Osteoblast (primary cell): ENCODE measurements at places on chromosomes 4 and X. TPM values are rescaled to one million over a fixed set of nuclear protein-coding genes. Genes with fewer than 3 reads are reported as not detected.

DNA sequence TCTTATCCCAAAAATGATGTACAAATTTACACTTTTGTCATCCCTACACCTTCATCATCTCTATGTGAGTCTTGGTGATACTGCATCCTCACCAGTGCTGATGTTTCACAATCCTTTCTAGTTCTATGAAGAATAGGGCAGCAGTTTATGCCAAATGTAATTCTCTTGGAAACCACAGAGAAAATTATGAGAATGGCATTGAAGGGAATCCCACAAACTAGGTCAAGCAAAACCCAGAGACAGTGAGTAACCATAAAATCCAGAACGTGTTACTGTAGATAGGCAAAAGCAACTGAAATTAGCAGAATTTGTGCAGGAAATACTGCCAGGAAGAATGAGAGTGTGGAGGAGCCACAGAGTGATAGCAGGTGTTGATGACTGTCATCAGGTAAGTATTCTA lies 24.5 kb downstream of the IL15 start:
- H3K36me3 ChIP-seq: no peaks in the 10 kb centered on the region
- H3K4me1 ChIP-seq: no peaks in the 10 kb centered on the region
- DNase-seq: peak; percentile 45
- no peaks in the 10 kb centered on the region for H3K27me3 ChIP-seq

DNA sequence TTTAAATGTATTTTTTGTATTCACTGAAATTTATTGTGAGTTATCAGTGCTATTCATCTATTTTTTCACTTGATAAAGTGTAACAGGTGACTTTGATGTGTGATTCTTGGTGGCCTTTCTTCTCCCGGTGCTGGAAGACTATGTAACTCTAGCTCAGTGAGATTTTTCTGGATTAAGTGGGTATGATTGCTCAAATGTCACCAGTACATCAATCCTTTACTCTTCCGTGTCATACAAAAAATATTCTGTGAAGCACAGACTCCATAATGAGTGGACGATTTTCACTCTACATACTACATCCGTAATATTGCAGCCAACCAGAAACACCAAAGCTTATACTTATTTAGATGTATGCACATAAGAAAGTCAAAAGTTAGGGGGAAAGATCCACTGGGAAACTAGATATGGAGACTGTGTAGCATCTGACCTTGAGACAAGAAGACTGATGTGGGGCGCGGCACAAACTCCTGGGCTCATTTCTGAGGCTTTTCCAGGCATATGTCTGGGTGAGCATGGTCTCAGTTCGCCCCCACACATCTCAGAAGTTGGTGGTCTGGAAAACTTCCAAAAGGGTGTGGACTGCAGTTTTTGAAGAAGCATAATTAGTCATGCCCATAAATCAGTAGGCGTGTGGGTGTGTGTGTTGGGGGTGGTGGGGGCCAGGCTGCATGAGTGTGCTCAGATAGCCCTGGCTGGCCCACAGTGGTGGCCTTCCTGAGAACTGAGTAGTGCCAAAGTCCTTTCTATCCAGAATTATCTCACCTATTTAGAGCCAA lies 53.9 kb upstream of the TENM3 start:
- peak overlapping the region; percentile 65 for H3K27ac ChIP-seq
- DNase-seq: no peak
- H3K36me3 ChIP-seq: no peaks in the 10 kb centered on the region
- H3K27me3 ChIP-seq: no peaks in the 10 kb centered on the region
- H3K4me3 ChIP-seq: peak overlapping the region; percentile 6

GRCh38 chrX:102008901-102009300 lies 77.1 kb upstream of the ZMAT1 start:
- no peak for DNase-seq
- H3K36me3 ChIP-seq: no peaks in the 10 kb centered on the region
- H3K4me1 ChIP-seq: no peaks in the 10 kb centered on the region
- H3K27ac ChIP-seq: no peak overlapping the region

- H3K4me3 ChIP-seq: no peak overlapping the region
- H3K27ac ChIP-seq: no peak overlapping the region
- no peaks in the 10 kb centered on the region for H3K27me3 ChIP-seq
These were observed 537.8 kb upstream of the BOD1L1 start for GRCh38 chr4:14165222-14165920.

DNA sequence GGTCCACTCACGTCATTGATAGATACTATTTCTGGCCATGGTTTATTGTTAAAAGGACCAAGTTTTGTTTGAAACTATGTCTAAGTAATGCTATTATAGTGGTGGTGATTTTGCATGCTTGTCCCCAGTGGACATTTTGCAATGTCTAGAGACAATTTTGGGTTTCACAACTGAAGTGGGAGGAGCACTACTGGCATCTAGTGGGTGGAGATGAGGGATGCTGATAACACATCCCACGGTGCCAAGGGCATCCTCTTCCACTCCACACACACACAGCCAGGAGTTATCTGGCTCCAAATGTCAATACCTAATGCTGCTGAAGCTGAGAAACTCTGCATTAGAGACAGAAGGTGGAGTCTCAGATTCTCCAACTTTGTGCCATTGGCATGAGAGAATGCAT lies 131.2 kb downstream of the FRMPD4 start:
- H3K27ac ChIP-seq: no peak overlapping the region
- H3K27me3 ChIP-seq: no peaks in the 10 kb centered on the region

GRCh38 chr4:87465739-87466366 lies 43.5 kb downstream of the NUDT9 start:
- H3K27ac ChIP-seq: no peak overlapping the region
- H3K36me3 ChIP-seq: no peaks in the 10 kb centered on the region
- peak; percentile 15 for DNase-seq
- H3K4me1 ChIP-seq: no peaks in the 10 kb centered on the region

The RTL3 gene
- under 0.01 TPM in 1 of 2 replicates, not detected in the other for total RNA-seq

DNA sequence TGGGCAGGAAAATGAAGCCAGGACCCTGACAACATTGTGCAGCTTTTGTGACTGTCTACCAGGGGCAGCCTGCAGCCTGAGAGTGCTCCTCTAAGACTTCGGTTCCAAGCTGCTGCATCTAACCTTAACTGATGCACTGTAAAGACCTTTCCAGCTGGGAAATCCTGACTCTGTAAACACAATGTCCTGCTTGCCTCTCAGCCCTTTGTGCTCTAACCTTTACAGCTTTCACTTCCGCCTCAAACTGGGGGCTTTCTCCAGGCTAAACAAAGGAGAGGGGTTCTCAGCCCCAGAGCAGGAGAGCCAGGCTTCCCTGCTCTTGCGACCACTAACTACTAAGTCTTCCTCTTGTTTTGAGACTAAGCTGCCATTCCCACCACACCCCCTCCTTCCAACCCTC lies 19.3 kb upstream of the RASL11B start:
- DNase-seq: no peak
- H3K36me3 ChIP-seq: no peaks in the 10 kb centered on the region
- peaks cover 6% of the 10 kb centered on the region for H3K4me1 ChIP-seq
- H3K4me3 ChIP-seq: no peak overlapping the region
- H3K27ac ChIP-seq: no peak overlapping the region

The PACRGL gene
- total RNA-seq: 26.8 and 27.5 TPM in 2 replicates

DNA sequence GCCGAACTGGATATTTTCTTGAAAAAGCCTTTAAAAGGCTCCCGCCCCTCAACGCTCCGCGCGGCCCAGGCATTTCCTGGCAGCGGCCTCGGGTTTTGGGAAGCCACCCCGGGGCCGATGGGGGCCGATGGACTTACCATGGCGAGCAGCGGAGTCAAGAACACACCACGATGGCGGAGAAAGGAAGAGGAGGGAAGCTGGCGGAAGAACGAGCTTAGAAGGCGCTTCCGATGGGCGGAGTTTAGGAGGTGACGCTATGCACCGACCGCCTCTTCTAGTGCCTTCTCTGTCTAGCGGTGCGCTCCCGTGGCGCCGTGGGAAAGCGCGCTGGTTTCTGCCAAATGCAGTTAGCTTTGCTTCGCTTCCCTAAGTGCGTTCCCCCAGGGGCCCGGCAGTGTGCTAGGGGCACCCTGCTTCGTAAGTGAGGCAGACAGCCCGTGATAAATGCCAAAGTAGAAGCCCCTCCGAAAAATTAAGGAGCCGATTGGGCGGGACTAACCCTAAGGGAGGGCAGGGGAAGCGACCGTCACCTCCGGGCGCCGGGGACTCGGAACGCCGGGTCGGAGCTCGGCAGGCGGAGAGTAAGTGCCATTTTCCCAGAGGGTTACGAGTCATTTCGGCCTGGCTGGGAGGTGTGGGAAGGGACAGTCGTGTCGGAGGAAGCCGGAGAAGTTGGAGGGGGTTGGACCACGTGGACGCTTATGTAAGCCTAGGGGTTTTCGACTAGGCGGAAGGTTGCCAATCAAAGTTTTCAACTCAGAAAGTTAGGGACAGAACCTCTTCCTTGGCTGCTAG lies at the start of gene RPL39:
TSS of gene RPL39 (minus strand) at position 194 of the 795 bp plus-strand sequence. CDS start at position 140, 54 bp downstream.
- H3K27ac ChIP-seq: peak within 1 kb of the TSS; percentile 88
- H3K36me3 ChIP-seq: peaks cover 23% of the 10 kb centered on the region
- peak within 1 kb of the TSS; percentile 90 for H3K4me3 ChIP-seq
- no peaks in the 10 kb centered on the region for H3K27me3 ChIP-seq
- peaks cover 12% of the 10 kb centered on the region for H3K4me1 ChIP-seq

DNA sequence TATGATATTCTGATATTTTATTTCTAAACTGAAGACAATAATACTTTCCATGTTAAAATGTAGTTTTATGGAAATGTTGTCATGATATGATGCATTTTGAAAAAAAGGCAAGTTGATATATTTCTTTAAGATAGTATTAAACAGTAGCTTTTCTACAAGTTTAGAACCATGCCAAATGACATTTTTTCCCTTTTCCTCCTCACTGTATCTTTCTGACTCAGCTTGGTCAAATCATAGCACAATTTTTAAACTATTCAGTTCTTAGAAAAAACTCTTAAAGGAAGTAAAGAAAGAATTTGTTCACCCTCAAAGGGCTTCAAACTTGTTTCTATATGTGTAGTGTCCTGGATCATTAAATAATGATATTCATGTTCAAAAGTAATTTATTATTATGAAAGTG lies 46.0 kb upstream of the GUCY1A1 start:
- no peaks in the 10 kb centered on the region for H3K36me3 ChIP-seq
- no peak overlapping the region for H3K27ac ChIP-seq
- H3K4me3 ChIP-seq: no peak overlapping the region
- DNase-seq: no peak
- no peaks in the 10 kb centered on the region for H3K4me1 ChIP-seq

- no peaks in the 10 kb centered on the region for H3K4me1 ChIP-seq
- H3K27me3 ChIP-seq: no peaks in the 10 kb centered on the region
- H3K27ac ChIP-seq: no peak overlapping the region
- no peak overlapping the region for H3K4me3 ChIP-seq
These were observed 1900.0 kb downstream of the C4orf33 start for GRCh38 chr4:130995988-130996387.

DNA sequence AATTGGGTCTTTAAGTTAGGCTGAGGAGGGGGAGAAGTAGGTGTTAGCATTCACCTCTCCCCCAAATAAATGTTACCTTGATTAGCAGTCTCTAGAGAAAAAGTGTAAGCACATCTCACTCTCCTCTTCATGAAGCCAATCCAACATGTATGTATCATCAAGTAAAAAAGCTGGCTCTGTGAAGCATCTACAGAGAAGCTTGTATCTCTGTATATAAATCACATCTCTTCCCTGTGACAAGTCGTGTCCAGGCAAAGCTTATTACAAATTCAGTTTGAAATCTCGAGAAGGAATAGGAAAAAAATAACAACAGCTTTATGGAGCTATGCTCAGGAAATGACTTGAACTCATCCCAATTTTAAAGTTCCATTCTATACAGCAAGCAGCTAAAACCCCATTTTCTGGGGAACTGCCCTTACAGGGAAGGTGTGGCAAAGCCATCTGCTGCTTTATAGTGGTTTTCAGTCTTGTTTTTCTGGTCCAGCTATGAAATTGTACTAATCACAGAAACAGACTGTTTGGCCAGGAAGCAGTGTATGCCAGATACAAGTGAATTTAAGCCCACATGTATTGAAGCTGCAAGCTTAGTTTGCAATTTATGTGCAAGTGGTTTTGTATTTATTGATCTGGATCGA lies 313.3 kb upstream of the NOCT start:
- H3K4me1 ChIP-seq: peaks cover under 1% of the 10 kb centered on the region
- H3K27me3 ChIP-seq: peaks cover 13% of the 10 kb centered on the region
- no peak overlapping the region for H3K4me3 ChIP-seq

DNA sequence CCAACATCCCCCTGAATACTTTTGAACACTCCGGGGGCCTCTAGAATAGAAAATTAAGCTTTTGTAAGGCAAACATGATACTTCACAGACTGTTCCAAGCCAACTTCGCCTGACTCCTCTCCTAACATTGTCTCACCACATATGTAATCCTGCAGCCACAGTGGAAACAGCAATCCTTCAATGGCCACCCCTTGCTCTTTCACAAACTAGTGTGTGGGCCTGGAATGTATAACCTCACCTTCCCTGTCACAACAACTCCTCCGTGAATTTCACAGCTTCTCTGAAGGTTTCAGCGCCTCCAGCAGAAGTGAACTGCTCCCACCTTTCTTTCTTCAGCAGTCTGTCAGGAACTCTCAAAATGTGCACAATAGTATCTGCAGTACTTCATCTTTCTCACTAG lies 185.1 kb downstream of the ADGRL3 start:
- no peaks in the 10 kb centered on the region for H3K36me3 ChIP-seq
- H3K27ac ChIP-seq: no peak overlapping the region

GRCh38 chr4:5650040-5650439 lies 58.3 kb downstream of the EVC2 start:
- peaks cover 27% of the 10 kb centered on the region for H3K36me3 ChIP-seq
- no peaks in the 10 kb centered on the region for H3K27me3 ChIP-seq
- no peak overlapping the region for H3K27ac ChIP-seq
- H3K4me3 ChIP-seq: no peak overlapping the region
- H3K4me1 ChIP-seq: no peaks in the 10 kb centered on the region
- DNase-seq: no peak

DNA sequence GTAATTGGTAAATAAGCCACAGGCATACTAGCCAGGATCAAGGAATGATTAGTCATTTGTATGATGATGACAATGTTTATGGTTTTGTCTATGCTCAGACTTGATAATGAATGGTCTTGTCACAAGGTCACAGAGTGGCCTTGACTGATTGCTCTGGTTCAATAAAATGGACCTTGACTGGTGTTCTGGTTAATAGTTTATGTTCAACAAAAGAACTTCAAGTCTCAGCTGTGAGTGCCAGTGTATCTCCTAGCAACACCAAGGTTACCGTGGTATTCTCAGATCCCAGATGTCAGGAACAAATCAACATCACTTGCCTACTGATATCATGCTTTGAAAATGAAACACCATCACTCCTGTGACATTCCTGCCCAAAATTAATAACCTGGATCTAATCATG lies 16.3 kb upstream of the LRAT start:
- H3K4me3 ChIP-seq: no peak overlapping the region
- DNase-seq: no peak
- H3K36me3 ChIP-seq: no peaks in the 10 kb centered on the region
- H3K27ac ChIP-seq: no peak overlapping the region
- no peaks in the 10 kb centered on the region for H3K27me3 ChIP-seq

GRCh38 chrX:109270580-109271484 lies 211.1 kb downstream of the GUCY2F start:
- H3K4me1 ChIP-seq: no peaks in the 10 kb centered on the region
- H3K36me3 ChIP-seq: no peaks in the 10 kb centered on the region
- H3K27me3 ChIP-seq: peaks cover 7% of the 10 kb centered on the region
- no peak overlapping the region for H3K27ac ChIP-seq
- no peak for DNase-seq
